NB4 (cell line): ENCODE measurements at places on chromosomes 2 and 18.
A peak's percentile ranks its signal among the peaks of the same experiment; 100 is the strongest.

GRCh38 chr2:223580951-223581350 lies 21.2 kb downstream of the SCG2 start:
- no peak for DNase-seq

DNA sequence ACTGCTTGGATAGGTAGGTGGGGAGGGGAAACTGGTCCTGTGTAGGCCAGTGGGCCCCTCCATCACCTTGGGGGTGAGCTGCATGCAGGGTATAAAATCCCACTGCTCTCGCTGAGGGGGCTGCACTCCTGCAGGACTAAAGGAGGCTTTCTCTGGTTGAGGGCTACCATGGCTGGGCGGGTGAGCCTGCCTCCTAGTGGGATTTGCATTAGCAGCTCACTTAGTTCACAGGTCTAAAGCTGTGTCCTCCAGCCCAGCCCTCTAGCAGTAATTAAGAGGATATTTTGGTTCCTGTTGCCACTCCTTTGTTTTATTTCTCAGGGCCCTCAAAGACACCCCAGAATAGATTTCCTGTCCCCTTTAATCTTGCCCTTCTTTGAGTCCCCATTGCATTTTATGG lies 24.6 kb downstream of the TMEM127 start:
- peak; percentile 44 for DNase-seq

DNA sequence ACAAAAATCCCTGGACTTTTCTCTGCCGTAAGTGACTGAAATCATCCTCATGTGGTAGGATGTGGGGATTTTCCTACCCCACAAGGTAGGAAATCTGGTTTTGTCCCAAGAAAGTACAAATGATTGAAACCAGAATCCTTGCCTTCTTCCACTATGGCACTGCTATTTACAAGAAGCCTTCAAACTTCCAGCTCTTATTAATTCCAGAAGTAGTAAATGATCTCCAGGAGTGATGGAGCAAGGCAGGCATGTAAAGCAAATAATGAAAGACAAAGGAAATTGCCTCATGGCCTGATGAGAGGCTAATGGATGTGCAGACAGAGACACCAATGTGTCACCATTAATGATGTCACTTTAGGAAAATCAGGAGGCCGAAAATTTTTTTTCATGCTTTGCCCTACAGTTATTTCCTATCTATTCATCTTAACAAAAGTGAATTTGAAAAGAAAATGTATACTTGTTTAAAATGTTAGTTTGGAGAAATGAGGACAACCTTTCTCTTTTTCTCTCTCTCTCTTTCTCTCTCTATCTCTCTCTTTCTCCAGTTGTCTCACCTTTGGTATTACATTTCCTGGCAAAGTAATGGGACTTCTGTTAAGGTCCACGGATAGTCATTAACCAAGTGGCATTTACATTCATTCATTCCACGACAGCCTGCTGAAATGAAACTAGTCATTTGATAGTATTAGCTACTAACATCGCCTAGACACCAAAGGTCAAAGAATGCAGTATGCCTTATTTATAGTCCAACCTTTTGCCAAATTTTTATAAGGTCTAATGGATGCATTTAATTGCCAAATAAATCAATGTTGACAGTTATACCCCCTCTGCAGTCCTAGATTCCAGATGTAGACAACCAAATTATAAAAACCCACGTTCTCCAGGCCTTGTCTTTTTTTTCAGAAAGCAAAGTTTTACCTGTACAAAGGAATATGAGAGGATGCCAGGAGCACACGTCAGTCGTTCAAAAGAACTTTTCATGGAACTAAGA lies 5.0 kb upstream of the EVA1A start:
- DNase-seq, result no peak

GRCh38 chr2:161415034-161415986 lies 787 bp upstream of the TBR1 start:
- DNase-seq, result peak; percentile 30

GRCh38 chr2:17373041-17373440 lies 145.2 kb downstream of the RAD51AP2 start:
- no peak for DNase-seq

DNA sequence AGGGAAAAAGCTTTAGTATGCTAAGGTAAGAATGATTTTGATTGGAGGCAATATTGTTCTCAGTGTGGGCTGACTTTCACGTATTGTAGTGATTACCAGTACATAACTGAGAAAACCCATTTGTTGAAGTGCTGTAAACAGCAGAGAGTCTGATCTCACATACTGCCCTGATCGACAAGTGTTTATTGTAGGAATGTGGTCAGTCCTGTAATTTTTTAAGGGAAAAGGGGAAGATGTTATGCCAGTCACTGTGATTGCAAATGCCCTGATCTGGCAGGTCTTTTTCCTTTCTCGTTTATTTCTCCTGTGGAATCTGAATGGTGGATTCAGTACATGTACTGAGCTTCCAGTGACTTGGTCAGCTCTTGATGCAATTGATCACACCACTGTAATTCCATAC lies 11.5 kb downstream of the SPATS2L start:
- DNase-seq, result no peak
